ENCODE measurements at places on chromosomes 11 and 22. TPM values are rescaled to one million over a fixed set of nuclear protein-coding genes. Genes with fewer than 3 reads are reported as not detected.

Gene FGF19
- 0.16 TPM for total RNA-seq

Gene CD3E
- total RNA-seq: not detected

Gene TBX1
- total RNA-seq: 22.6 TPM

Gene FOLR1
- total RNA-seq: not detected
